ENCODE measurements at places on chromosomes 3 and 15. TPM values are rescaled to one million over a fixed set of nuclear protein-coding genes. Genes with fewer than 3 reads are reported as not detected.

DNA sequence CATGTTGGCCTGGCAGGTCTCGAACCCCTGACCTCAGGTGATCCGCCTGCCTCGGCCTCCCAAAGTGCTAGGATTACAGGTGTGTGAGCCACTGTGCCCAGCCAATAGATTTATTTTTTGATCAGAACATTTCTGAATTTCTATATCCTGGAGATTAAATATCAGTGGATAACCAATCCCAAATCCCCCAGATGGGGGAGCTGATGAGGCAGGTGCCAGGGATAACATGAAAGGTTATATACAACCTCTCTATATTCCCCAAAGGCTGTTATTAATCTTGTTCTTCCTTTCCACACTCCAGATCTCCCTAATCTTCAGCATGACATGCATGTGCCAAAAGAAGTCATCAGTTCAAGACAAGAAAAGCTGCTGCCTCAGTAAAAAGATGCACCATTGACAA lies 112.3 kb downstream of the WDR76 start:
- no peak for DNase-seq

- DNase-seq = no peak
Observed at GRCh38 chr3:78988324-78988723, 779.5 kb downstream of the ROBO1 start.

DNA sequence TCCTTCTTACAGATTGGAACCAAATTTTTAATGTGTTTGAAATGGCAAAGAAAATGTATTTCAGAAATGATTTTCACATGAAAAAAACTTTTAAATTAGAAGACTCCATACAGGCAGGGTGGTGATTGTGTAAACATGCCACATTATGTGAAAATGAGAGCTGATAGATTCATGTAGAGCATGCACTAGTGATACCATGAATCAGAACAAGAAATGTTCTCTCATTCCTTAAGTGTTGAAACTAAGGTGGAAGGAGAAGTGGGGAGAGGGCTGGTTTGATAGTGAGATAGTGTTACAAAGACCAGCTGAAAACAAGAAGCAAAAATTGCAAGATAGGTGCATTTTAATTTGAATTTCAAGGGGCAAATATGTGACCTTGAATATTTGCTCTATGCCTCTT lies 100.3 kb downstream of the CCNL1 start:
- no peak for DNase-seq

The ACSBG1 gene
- not detected for total RNA-seq

The NCEH1 gene
- total RNA-seq = 14.1 TPM

GRCh38 chr15:32833379-32833821 lies 115.6 kb downstream of the GREM1 start:
- no peak for DNase-seq

The SMAD6 gene
- total RNA-seq = 2.7 TPM

- DNase-seq = peak; percentile 75
Observed at GRCh38 chr3:12436514-12437220, 47.6 kb upstream of the TSEN2 start.

- DNase-seq = peak; percentile 25
Observed at GRCh38 chr3:79086514-79086913, 681.3 kb downstream of the ROBO1 start.

The ABHD2 gene
- 41.3 TPM for total RNA-seq

DNA sequence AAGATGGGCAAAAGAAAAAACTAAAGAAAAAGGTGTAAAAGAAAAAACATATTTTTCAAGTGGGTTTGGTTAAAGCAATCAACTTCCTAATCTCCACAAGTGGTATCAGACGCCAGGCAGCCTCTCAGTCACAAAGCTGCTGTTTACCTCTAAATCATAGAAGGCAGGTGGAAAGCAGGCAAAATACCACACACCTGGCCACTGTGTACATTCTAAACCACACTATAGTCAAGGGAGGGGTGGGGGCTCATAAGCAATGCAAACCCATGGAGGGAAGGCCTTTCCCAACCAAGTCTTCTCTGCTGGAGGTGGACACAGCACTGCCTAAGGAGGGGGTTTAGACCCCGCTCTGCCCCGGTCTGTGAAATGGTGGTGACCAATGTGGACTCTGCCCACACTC lies 50.4 kb downstream of the MCF2L2 start:
- no peak for DNase-seq

All from astrocyte (in vitro differentiated cells and primary cell).